Omental fat pad (tissue), 4 donors: ENCODE measurements at places on chromosomes 2 and 18.

- DNase-seq: no peak
Observed at GRCh38 chr2:132915812-132916549, 246.0 kb upstream of the LYPD1 start.

- no peak for DNase-seq
Observed at GRCh38 chr18:8688216-8688800, 17.0 kb upstream of the MTCL1 start.

DNA sequence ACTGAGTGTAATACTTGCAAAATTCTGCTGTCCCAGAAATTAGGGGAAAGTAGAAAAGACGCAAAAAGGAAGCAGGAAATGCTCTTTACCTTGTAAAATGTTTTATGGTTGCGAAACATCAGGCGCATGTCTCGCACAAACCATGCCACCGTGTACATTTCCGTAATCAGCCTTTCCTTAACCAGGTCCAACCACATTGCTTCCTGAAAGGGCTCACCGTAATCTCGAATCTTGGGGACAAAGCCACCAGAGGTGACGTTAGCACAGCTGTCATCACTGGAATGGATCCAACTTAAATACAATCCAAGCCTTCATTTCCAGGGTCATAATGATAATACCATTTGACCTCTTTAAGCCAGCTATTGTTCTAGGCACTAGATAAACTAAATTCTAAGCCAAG is 49.3 kb downstream of the SP110 start:
- DNase-seq: no peak

DNA sequence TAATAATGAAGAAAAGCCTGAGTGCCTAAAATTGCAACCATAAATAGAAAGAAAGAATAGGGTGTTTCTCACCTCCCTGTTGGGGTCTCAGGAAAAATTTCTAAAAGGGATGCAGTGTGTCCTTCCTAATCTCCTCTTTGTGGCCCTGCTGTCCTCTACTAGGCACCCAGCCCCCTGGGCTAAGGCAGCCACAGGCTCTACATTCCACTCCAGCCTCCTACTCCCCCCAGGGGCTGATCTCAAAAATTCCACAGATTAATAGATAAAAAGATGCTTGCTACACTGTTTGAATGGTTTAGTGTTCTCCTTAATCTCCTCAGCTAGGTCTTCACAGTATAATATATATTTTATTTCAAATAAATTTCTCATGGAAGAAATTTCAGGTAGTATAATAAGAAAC is 17.6 kb downstream of the SATB2 start:
- no peak for DNase-seq

DNA sequence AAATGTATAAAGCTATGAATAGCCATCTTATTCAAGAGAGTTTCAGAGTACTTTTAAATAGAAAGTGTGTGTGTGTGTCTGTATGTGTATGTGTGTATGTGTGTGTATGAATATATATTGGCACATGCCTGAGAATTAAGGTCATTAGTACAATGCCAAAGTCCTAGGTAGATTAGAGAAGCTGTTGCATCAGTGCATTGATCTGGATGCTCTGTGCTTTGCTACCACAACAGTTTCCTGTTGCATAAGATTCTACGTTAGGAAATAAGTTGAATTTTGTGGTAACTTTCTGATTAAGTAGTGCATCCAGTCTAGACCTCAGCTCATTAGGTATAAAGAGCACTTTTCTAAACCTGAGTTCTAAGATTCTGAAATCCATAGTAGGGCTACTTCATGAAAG is 1102.8 kb upstream of the KLHL29 start:
- DNase-seq: no peak

DNA sequence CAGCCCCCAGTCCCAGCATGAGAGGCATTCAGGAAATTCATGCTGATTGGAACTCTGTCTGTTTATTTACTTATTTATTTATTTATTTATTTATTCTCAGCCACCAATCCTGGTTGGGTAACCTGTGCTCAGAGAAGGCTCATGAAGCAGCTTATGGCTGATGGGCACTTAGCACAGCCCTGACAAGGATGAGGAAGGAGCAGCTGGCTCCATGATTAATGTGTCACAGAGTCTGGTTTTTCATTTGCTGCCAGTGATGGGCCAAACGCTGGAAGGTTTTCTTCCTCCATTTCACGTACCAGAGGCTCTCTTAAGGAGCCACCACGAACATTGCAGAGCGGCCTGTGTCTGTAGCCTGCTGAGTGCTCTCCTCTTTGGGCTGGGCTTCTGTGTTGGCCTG is 28.3 kb upstream of the KCNS3 start:
- DNase-seq: no peak

DNA sequence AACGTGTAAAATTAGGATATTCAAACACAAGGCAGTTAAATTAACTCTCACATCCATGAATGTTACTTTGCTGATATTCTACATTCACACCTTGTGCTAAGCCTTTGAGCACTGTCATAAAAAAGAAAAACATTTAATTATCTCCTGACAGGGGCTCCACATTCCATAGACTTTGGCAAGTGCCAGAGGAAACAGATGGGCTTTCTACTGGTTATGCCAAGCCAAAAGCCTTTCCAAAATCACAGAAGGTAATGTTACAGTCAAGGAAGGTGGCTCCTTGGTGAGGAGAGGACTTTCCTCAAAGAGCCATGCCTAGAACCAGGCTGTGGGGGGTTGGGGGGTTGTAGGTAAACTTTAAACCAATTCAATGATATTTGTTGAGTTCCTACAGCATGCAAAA is 12.4 kb downstream of the MYO5B start:
- DNase-seq: no peak

DNA sequence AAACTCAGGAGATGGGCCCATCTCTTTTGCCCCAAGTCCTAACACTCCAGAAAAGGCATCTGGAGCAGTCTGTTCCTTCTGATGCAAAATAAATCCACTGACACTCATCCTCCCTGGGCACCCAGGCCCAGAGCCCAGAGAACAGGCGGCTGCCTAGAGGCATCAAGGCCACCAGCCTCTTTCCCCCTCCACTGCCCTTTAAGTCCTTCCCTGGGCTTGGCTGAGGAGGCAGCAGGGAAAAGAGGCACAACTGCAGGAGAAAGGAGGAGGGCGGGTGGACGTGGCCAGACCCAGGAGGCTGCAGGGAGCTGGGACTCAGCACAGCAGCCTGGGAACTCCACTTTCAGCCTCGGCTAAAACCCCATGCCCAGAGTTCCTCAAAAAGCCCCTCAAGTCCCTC is 99.7 kb upstream of the ID2 start:
- DNase-seq: no peak

GRCh38 chr2:237073552-237073951 is 12.1 kb upstream of the COPS8 start:
- no peak for DNase-seq

DNA sequence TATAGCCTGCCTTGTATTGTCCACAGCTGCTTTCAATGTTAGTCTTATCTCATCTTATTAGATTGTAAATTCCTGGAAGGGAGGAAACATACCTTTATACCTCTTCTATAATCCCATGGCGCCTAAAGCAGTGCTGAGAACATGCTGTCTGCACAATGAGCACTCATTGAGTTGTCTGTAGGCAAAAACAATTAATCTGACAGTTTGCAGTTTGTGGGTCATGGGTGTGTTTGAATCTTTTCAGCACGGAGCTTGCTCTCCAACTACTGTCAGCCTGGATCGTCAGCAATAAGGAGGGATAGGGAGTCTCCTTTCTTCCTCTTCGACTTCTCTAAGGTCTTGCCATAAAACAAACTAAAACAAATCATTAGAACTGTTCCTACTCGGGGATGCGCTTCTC is 26.5 kb upstream of the GREB1L start:
- no peak for DNase-seq

- DNase-seq: no peak
Observed at GRCh38 chr18:45689396-45689795, 34.6 kb upstream of the SLC14A1 start.

DNA sequence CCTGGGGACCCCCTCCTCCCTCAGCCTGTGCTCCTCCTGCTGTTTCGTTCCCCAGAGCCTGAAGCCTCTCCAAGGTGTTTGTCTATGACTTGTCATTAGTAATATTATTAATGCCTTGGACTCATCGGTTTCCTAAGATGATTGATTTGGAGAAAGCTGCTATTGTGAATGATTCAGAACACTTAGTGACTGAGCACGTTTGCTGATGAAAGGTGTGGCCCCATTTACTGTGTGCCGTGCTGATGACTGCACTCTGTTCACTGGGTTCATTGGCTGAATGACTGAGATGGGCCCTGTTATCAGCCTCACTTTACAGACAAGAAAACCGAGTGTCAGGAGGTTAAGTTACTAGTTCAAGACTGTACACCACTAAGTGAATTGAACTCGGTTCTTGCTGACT is 111.4 kb downstream of the SPP2 start:
- DNase-seq: no peak

DNA sequence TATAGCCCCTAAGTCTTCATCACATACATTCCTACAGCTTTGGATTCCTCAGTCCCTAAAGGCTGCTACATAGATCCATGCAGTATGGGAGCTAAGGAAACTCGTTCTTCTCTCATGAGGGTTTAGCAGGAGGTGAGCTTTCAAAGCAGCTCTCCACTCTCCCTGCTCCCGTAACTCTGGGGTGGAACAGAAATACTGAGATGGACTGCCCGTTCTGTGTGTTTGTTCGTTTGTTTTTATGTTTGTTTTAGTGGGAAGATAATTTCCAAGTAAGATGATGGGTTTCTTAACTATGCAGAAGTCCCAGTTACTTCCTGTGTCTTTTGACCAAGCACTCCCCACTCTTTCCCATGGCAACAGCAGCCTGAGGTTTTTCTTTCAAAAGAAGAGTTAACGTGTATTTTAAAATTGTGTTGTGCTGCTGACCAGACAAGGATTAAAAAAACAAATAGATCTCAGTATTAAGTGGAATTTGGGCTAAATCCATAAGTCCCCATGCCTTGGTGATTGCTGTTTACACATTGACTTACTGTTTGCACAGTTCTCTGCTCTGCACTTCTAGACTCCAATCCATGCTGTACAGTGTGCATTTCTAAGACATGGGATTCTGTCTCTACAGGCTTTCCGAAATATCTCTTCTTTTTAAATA is 156.4 kb upstream of the SH3BP4 start:
- DNase-seq: no peak

- DNase-seq: no peak
Observed at GRCh38 chr2:106350980-106351379, 117.2 kb downstream of the RGPD3 start.

GRCh38 chr2:211766689-211767088 is 771.9 kb downstream of the ERBB4 start:
- no peak for DNase-seq

DNA sequence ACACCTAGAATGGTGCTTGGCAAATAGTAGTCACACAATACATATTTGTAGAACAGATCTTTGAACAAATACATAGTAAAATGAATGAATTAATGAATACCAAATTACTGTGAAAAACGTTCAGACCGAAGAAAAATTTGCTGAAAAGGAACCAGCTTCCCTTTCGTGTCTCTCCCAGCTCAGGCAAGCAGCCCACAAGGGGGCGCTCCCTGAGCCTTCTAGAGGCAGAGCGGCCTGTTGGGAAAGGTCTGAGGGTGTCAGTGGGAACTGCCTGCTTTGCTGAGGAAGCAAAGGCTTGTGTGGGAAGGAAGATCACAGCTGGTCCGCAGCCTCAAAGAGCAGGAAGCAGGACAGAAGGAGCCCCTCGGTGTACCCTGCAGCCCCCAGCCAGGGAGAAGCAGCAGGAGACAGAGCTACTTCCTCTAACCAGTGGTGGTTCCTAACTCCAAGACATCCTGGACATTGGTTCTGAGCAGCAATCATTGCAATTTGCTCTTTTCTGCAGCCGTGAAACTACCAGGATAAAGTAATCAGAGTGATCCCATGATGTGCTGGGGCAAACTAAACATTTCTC is 231.1 kb downstream of the ANKRD30B start:
- DNase-seq: no peak

- DNase-seq: no peak
Observed at GRCh38 chr18:24227977-24228666, 89.3 kb downstream of the CABYR start.
